ENCODE measurements at places on chromosomes 7 and 10.

DNA sequence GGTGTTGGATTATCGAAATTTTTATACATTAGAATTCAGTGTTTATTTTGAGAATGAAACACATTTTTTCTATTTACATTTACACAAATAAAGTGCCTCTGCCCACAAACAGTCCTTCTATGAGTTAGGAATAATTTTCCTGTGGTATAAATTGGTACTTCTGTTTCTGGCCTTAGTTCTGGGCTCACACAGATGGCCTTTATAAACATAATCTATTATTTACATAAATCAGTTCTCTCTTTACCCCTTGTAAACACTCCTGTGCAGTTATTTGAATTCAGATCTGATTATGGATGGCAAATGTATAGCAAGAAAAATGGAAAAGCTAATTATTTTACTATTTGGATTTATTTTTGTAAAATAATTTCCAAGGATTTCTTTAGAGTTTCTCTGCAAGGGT lies 143.2 kb downstream of the PRKG1 start:
- DNase-seq = no peak

GRCh38 chr7:108368466-108368865 lies 87.8 kb downstream of the NRCAM start:
- peak; percentile 82 for DNase-seq

DNA sequence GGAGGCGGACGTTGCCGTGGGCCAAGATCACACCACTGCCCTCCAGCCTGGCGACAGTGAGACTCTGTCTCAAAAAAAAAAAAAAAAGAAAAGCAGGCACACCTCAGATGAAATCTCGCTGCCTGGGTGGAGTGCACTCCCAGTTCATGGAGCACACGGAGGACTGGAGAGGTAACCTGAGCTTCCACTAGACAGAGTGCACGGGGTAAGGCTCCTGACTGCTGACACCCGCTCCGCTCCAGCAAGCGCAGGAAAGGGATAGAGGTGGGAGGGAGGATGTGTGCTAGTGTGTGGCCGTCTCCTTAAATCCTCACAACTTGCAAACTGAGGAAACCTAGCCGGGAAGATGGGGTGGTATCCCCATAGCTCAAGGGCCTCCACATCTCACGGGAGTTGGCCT lies 50.8 kb downstream of the FAM53B start:
- DNase-seq = no peak

GRCh38 chr10:71466330-71466729 lies 69.6 kb downstream of the CDH23 start:
- no peak for DNase-seq

DNA sequence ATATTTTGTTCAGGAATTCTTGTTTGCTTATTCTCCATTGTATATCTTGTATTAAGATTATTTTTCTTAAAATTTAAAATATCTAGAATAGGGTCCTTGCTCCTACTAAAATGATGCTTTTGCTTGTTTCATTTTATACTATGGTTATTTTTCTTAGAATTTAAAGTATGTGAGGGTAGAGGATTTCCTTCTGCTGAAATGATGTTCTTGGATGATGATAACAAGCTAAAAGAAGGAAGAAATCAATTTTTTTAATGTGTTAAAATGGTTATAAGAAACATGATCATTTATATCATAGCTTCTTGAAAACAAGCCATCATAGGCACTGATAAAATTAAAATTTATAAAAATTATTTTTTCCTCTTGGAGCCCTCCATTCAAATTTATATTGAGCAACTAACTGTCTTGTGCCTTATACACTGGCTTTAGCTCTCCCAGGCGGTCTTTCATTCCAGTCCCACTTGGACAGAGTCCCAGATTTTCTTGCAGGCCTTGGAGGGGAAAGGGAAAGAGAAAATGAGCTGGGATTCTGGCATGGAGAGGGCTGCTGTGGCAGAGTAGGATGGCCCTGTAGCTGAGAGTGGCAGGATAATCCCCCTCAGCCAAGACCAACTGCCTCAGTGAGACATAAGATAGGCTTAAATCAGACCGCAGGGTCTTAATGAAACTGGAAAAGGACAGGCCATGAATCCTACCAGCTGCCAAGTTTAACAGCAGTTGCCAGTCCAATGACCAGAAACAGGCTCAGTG lies 60.2 kb downstream of the DNAJB9 start:
- DNase-seq = no peak

- no peak for DNase-seq
Observed at GRCh38 chr7:33854178-33854577, 51.2 kb upstream of the BMPER start.

DNA sequence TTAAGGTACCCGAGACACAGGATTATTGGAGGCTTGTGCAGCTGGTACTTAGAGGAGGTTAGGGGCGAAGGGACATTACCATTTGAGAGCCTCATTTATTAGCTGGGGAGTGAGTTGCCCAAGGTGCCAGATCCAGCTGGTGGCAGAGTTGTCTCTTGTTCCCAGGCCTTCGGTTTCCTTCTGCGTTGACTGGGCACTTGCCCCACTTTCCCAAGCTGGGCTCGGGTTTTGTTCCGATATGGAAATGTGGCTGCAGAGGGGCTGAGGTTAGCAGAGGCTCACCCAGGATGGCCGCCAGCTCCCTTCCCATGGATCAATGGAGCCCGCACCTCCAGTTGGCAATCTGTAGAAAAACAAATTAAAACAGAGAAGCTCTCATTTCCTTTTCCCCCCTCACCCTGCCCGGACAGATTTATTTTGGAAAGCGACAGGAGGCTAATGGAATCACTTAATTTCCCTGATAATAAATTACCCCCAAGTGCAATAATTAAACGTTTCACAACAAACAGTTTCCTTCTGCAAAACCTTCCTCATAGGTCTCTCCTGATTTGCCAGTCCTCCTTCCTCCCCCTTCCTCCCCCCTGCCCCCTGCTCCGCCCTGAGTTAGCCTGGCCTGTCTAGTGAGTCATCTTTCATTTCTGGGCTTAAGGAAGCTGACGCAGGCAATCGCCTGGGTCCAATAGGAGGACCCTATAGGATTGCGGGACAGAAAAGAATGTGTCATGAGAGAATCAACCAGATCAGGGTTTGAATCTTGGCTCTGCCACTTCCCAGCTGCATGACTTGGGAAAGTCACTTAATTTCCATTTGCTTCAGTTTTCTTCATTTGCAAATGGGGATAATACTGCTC lies 51.7 kb downstream of the ADRA2A start:
- DNase-seq = no peak

- peak; percentile 37 for DNase-seq
Observed at GRCh38 chr7:14859267-14859666, 43.3 kb downstream of the DGKB start.

- no peak for DNase-seq
Observed at GRCh38 chr7:17928055-17928454, 12.2 kb downstream of the SNX13 start.

DNA sequence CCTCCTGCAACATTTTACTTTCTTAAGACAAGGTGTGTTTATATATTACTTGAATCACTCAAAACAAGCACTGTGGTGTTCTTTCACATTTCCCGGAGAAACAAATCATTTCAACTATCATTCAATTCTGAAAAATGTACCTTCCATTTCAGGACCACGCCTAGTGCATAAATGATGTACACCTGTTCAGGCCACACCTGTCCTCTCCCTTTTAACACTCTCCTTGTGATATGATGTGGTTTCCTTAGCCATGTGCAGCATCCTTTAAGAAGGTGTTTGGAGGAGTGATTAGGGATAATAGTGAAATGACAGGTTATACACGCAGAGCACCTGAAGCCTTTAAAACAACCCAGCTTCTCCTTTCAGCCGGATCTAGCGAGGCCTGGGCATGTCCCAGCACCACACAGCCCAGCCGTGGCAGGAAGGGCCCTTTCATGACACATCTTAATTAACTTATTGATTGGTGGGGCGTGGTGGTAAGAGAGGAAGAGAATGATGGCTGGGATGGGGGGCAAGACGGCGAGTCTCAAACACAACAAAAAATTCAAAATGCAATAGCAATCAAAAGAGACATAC lies 26.9 kb downstream of the ABLIM1 start:
- DNase-seq = no peak

DNA sequence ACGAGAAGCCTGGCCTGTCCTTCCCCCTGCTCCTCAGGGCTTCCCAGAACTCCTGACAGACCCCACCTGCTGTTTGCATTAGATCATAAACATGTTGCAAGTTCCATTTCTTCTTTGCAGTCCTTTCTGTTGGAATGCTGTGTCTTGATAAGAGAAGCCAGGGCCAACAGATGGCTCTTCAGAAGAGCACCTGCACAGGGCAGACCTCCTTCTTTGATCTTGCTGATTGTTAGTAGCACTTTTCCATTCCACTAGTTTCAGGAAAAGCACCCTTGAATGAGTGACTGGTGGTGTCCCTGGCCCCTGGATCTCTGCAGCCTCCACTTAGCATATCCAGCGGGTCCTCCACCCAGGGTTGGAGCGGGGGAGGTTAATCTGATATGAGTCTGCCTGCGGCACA lies 243.2 kb downstream of the GFRA1 start:
- DNase-seq = no peak

- no peak for DNase-seq
Observed at GRCh38 chr7:96285579-96285978, 36.3 kb downstream of the SLC25A13 start.

DNA sequence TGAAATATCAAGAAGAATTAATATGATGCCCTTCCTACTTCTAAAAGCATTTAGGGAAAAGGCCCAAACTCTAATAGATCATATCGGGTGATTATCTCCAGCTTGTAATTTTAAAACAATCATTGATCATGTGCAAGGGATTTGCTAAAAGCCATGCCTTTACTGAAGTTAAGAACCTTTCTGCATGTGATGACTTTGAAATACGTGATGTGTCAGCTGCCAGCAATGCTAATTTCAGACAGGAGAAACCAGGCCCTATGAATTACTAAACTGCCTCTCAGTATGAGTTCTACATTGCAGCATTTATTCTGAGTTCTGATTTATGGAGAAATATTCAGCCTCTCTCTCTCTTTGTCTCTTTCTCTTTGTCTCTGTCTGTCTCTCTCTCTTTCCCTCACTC lies 203.6 kb upstream of the AKR1E2 start:
- DNase-seq = no peak

GRCh38 chr10:127338399-127339110 lies 142.2 kb upstream of the INSYN2A start:
- no peak for DNase-seq

DNA sequence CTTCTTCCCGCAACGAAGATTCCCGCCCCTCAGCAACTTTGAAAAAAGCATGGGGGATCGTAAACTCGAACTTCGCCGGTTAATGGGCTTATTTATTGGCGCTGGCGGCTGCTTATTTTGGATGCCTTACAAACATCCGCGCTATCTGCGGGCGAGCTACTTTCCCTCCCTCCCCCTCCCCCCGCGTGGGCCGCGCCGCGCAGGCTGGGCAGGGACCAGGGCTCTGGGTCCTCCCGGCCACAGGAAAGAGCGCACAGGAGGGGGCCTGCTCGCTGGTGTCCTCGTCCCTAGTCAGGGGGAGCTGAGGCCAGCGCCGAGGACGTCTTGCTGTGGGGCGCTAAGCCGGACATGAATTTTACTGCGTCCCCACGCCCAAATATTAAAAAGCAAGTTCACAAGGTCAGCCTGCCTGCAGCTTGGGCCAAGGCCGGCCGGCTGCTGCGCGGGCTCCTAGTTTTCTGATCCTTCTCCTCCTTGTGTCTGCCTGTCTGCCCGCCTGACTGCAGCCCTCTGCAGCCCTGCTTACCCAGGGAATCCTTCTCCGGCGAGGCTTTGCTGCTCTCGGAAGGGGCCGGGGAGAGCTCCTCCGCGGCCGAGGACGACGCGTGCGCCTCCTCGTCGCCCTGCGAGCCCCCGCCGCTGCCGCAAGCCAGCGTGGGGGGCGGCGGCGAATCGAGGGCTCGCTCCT lies 1.2 kb downstream of the HOXA10 start:
- peak; percentile 83 for DNase-seq

- no peak for DNase-seq
Observed at GRCh38 chr7:2513702-2514101, 5.9 kb upstream of the LFNG start.

DNA sequence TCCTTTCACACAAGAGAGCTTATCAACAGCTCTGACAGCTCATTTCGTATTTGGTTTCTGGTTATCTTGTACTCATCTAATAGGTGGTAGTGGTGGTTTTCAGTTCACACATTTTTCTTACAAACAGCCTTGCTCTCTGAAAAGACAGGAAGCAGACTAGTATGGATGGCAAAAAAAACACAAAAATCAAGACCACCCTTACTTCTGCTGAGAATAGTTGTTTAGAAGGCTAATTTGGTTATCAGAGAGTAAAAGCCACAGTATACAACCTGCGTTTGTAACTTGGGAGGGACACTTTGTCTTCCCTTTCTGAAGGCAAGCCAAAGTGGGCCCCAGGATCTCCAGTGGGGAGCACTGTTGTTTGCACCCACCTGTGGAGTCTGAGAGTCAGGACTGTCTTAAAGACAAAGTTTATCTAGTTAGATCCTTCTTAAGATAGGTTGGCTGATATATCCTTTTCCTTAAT lies 68.0 kb downstream of the PIP4K2A start:
- no peak for DNase-seq

DNA sequence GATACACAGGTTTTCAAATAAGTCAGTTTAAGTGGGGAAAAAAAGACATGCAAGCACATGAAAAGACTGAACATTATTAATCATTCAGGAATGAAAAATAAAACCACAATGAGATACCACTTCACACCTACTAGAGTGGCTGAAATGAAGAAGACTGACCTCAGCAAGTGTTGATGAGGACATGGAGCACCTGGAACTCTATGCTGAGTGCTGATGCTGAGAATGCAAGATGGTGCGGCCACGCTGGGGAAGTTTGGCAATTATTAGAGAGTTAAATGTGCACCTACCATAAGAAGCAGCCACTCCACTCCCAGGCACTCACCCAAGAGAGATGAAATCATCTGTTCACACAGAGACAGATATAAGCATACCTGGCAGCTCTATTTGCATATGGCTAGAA lies 32.9 kb upstream of the ELFN1 start:
- DNase-seq = no peak

DNA sequence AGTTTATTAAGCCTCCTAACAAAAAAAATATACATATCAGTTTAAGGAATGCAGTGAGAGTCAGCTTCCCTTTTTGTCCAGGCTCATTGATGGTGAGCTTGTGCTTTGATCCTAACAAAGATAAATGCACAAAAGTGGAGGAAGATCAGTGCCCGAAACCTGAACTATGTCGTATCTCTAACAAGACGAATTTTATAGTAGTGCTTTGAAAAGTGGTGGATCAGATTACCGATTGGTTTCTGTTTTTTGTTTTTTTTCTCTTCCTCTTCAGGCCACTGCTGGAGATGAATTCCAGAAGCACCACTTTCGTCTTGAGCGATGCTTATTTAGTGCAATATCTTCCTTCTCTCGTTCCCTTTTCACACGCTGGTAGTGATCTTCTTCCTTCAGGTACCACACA lies 72.8 kb downstream of the RHOBTB1 start:
- DNase-seq = no peak

- DNase-seq = no peak
Observed at GRCh38 chr10:118458957-118459641, 117.0 kb upstream of the FAM204A start.

DNA sequence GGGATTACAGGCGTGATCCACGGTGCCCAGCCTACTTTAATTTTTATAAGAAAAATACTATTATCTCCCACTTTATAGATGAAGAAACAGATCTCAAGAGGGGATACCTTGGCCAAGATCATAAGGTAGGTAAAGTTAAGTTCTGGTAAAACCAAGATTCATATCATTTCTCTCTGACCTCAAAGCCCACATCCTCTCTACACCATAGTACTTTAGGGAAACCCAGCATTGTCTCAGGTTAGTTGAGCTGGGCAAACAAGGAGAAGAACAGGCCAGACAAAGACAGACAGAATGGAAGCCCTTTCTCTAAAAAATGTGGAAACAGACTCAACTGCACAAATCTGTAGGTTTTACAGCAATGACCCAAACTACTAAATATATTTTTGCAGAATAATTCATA lies 197.7 kb upstream of the FRMD4A start:
- no peak for DNase-seq

- DNase-seq = peak; percentile 51
Observed at GRCh38 chr7:137003566-137003965, 135.1 kb downstream of the CHRM2 start.

All from NCI-H2081 (cell line).